T-cell (primary cell): ENCODE measurements at places on chromosomes 5 and 9.

DNA sequence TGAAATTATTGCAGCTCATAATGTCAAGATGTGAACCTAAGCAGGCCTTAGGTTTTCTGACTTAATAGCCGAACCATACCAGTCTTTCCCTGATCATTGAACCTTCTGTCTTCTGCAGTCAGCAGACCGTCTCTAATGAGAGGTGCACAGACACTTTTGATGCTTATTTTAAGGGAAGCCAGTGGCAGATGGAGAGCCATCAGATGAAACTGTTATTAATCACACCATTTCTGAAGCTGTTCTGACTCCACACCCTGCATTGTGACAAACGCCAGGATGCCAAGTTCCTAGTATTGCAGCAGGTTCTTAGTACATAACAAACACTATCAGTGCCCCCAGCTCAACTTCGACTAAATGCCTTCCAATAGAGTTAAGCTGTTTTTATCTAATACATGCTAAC is 43.0 kb downstream of the PIK3R1 start:
- DNase-seq: no peak

GRCh38 chr5:9339206-9339818 is 206.6 kb downstream of the SEMA5A start:
- DNase-seq: no peak

DNA sequence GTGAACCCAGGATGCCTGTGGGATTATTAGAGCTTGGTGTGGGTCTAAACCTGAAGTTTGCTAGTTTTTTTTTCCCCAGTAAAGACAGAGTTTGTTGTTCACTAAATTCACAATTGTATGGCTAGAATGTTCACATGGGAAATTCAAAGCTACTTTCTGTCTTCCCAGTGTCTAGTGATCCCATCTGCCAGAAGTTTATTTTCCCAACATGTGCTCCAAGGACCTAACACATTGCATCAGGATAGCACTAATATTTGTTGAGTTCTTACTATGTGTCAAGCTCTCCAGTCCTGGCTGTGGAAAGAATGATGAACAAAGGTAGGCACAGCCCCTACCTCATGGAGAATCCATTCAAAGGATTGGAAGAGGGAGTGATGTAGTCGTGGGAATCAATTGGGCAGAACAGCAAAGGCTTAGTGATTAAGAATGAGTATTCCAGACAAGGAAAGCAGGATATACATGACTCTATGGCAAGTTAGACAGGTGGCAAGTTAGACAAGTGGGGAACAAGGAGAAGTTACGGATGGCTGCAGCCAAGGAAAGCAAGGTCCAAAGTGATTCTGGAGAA is 521.5 kb upstream of the WWC1 start:
- no peak for DNase-seq

GRCh38 chr5:90558344-90559192 is at the start of gene ADGRV1:
Gene ADGRV1, plus strand, starts transcription at chr5:90558797. Its CDS starts 99 bp downstream, at chr5:90558896.
- no peak for DNase-seq

- DNase-seq: no peak
These were observed 38.4 kb upstream of the RNF130 start for GRCh38 chr5:180109920-180110319.

DNA sequence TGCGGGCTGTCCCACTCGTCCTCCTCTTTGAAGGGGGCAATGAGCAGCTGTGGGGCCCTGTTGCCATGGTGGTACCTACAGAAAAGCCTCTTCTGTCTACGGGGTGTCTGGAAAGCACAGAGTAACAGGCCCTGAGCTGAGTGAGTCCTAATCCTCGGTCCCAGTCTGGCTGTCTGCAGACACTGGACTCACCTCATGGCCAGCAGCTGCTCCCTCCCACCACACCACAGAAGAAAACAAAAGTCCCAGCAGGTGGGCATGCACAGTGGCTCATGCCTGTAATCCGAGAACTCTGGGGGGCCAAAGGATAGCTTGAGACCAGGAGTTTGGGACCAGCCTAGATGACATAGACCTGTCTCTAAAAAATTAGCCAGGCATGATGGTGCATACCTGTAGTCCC is 19.9 kb downstream of the P4HA2 start:
- no peak for DNase-seq

GRCh38 chr9:134130503-134131375 is 5.1 kb upstream of the WDR5 start:
- no peak for DNase-seq

GRCh38 chr5:34656700-34657273 is 659 bp downstream of the RAI14 start:
- DNase-seq: no peak

GRCh38 chr5:72281764-72282499 is 38.1 kb downstream of the MRPS27 start:
- no peak for DNase-seq

GRCh38 chr9:21836437-21837161 is 34.2 kb downstream of the MTAP start:
- DNase-seq: no peak

- DNase-seq: no peak
These were observed 24.8 kb upstream of the PRDM9 start for GRCh38 chr5:23482642-23483041.

- DNase-seq: no peak
These were observed 451.6 kb upstream of the CD180 start for GRCh38 chr5:67648201-67648671.
